ENCODE measurements at places on chromosomes 5 and 9. TPM values are rescaled to one million over a fixed set of nuclear protein-coding genes. Genes with fewer than 3 reads are reported as not detected.

Gene GDA
- not detected for total RNA-seq

Gene SOWAHA
- total RNA-seq = 0.83 TPM

GRCh38 chr9:37996819-37997217, 72.2 kb downstream of the SHB start:
- no peak for DNase-seq

- DNase-seq = no peak
Measured at GRCh38 chr5:15798006-15798405, 298.0 kb downstream of the FBXL7 start.

- no peak for DNase-seq
Measured at GRCh38 chr5:170104710-170105109, 987 bp upstream of the FOXI1 start.

DNA sequence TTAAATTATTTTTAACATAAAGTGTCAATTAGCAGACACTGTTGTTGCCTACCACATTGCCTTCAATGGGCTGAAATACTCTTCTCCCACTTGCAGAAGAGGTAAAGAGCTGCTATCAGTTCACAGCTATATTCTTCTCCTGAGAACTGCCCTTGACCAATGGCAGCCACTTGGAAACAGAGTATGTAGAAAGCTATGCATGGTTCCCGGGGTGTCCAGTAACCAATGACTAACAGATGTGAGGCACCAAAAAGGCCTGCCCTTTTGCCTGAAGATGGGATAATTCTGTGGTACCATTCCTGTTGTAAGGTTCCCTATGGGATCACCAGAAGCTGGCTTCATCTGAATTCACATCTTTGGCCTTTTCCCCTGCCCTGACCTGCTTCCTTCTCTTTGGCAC, 181.4 kb upstream of the MAP3K1 start:
- no peak for DNase-seq

GRCh38 chr5:143947313-143947712, 135.4 kb downstream of the HMHB1 start:
- no peak for DNase-seq

- DNase-seq = no peak
Measured at GRCh38 chr9:8863069-8863468, 1063.5 kb upstream of the DMAC1 start.

DNA sequence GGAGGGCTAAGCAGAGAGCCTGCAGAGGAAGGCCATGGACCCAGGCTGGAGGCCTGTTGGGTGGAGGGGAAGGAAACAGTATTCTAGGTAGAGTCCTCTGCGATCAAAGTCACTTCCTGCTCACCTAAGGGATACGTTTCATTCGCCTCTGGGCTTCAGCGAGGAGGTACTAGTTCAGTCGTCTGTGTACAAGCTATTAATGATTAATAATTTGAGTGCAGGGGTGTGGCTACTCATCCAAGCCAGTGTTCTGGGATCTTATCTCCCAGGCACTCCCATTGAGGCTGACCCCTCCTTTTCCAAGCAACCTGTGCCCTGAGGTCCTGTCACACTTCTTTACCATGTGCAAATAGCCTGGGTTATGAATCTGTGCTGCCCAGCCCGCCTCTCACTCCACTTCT, 25.2 kb downstream of the RALGPS1 start:
- no peak for DNase-seq

- DNase-seq = no peak
Measured at GRCh38 chr5:36613241-36613640, 6.8 kb downstream of the SLC1A3 start.

DNA sequence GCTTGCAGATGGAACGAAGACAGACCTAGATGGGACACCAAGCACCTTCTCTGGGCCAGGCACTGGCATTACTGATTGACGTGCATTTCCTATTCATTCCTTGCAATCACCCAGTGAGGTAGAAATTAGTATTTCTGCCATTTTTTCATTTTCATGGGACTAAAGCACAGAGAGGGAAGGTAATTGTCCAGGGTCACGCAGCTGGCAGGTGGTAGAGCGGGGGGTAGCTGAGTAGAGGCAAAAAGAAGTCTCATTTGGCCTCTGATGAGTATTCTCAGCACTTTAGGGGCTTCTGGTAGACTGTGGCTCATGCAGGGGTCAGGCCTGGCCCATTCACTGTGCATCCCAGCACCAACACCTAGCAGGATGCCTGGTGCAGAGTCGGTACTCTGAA, 19.5 kb upstream of the DUSP1 start:
- no peak for DNase-seq
